ENCODE measurements at places on chromosomes 7 and 10.
A peak's percentile ranks its signal among the peaks of the same experiment; 100 is the strongest.

DNA sequence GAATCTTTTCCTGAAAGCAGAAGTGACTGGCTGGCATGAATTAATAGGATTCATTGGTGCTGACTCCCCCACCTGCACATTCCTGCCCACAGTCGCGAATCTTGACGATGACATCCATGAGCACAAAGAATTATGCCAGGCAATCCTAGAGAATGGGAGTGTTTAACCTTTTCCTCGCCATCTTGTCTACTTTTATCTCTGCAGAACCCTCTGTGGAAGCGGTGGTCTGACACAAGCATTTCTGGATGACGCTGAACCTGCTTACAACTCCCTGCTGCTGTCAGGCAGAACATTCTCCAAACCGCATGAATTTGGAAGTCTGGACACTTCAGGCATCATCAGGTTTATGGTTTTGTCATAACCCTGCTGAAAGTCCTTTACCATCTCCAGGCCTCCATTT is 36.5 kb downstream of the KLF6 start:
- no peak for DNase-seq

- DNase-seq, result no peak
Measured at GRCh38 chr7:54629771-54630170, 87.6 kb downstream of the VSTM2A start.

- no peak for DNase-seq
Measured at GRCh38 chr10:117980755-117981702, 65.7 kb downstream of the RAB11FIP2 start.

DNA sequence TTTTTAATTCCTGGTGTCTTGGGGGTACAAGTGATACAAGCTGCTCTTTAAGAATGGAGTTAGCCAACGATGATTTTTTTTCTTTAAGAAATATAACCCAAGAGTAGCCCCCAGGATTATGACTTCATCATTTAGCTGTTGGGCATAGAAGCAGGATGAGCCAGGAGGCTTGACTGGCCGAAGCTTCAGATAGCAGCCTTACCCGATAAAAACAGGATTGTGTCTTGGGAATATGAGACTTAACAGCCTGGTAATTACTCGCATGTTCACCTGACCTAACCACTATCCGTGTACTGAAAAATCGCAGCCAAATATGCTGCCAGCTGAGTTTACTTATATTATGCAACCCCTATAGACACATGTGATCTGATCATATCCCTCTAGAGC is 346.0 kb upstream of the BMPER start:
- DNase-seq, result no peak

DNA sequence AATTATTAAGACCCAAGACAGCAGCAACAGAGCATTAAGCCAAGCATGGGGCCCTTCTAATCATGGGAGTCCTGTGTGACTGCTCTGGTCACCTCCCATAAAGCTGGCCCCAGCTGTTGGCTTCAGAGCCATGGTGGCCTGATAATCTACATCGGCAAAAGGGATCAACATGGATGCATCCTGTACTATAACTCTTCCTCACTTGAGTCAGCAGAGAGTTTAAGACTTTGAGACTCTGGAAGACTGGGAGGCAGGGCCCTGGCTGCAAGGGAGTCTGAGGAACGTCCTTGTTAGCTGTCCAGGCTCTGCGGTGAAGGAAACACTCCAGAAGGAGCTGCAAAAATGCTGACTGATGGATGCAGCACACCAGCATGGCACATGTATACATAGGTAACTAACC is 95.0 kb upstream of the KIAA1217 start:
- no peak for DNase-seq

DNA sequence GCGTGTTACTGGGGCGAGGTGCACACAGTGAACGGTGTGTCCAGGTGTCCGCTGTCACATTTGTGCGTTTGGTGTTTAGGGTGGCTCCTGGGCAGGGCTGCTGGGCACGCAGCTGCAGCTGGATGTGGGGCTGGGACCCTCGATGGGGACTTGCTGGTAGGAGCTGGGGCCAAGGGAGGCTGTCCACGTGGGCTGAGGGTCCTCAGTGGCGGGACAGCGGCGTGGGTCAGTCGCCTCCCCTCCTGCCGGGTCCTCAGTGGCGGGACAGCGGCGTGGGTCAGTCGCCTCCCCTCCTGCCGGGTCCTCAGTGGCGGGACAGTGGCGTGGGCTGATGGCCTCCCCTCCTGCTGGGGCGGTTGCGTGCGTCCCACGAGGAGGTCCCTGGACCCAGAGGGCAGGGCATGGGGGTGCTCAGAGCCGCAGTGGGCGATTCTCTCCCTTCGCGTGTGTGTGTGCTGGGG is 68.5 kb downstream of the INPP5A start:
- DNase-seq, result no peak

DNA sequence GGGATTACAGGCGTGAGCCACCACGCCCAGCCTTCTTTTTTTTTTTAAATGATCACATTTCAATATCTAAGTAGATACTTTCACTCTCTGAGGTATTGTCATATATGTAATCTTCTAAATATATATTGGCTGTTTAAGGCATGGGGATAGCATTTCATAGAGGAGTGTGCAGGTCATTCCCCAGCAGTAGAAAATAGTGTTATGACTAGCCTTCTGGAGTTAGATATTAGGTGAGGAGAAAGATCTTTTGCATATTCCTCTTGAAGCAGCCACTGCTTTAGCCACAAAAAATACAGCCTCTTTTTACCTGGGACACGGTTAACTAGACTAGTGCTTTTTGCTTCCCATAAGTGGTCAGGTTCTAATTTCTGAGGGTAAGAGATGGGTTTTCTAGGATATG is 28.9 kb downstream of the ADD3 start:
- no peak for DNase-seq

DNA sequence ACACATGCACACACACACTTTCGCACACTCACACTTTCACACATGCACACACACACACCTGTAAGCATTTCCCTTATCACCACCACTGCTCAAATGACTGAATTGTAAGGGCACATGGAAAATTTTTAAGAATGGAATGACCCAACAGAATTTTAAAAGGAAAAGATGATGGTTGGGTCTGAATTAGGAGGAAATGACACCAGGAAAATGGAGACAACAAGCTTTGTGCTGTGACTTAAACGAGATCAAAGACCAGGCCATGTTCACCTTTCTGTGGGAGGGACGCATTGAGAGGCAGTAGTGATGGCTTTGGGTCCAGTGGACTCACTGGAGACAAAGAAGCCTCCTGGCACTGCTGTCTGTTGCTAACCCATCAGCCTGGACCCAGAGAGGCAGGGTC is 16.7 kb upstream of the C10orf71 start:
- no peak for DNase-seq

GRCh38 chr10:73788864-73789658 is 3.7 kb downstream of the ZSWIM8 start:
- DNase-seq, result no peak

DNA sequence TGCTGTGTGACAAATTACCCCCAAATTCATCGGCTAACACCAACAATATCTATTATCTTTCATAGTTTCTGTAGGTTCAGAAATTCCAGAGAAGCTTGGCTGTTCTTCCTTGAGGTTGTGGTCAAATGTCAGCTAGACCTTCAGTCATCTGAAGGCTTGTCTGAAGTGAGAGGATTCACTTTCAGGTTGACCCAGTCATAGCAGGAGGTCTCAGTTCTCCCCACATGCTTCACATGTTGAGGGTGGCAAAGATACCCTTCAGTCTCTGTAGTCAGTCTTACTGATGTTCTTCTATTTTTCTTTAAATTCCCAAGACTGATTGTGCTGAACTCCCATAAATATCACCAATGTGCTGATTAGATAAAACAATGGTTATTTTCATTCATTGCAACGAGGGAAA is 1692.0 kb downstream of the REEP3 start:
- DNase-seq, result no peak

DNA sequence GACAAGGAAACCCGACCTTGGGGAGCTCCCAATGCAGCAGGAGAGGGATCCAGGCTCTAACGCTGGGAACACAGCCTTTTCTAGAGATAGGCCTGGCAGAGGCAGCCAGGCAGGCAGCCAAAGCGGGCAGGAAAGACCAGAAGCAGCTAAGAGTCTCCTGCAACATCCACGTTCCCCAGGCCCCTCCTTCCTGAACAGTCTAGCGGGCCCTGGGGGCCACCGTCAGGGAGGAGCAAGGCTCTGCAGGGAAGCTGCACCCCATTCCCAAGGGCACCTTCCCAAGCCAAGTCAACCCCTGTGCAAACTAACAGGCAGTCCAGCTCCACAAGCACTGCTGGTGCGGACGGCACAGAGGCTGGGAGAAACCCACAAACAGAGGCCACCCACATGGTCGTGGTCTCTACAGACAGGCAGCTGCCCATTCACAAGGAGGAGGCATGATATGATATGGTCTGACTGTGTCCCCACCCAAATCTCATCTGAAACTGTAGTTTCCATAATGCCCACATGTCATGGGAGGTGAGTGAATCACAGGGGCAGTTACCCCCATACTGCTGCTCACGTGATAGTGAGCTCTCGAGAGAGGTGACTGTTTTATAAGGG is 115.7 kb downstream of the MAD1L1 start:
- DNase-seq, result no peak

- no peak for DNase-seq
Measured at GRCh38 chr7:69115788-69116187, 482.5 kb upstream of the AUTS2 start.

DNA sequence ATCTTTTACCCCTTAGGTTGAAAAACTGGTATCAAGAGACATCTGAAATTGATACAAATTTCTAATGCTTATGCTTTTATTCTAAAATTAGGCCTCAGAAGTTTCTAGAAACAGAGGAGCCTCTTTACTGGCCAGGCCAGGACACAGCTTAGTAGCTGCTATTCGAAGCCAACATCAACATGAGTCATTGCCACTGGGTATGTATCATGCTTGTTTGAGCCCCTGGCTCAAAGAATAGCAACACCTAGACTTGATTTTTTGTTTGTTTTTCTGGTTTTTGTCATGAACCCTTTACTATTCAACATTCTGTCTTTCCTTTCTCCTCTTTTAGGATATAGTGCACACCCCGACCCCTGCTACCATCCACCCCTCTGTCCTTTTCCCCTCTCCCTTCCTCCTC is 90.9 kb upstream of the STK17A start:
- no peak for DNase-seq

DNA sequence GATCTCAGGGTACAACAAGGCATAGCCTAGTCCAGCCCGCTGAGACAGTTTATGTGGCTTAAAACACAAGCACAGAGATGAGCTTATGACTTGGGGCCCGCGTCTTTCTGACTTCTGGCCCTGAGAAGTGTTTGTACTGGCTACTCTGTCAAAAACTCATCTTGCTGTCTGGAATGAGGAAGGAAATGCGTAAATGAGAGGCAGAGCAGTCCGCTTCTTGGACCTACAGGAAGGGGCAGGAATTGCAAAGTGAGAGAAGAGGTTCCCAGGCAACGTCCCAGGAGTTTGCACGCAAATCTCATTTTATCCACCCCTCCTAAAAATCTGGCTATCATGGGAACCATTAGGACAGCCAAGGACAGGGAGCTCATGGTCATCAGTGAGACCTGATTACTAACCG is 5.5 kb downstream of the ANXA11 start:
- DNase-seq, result no peak

DNA sequence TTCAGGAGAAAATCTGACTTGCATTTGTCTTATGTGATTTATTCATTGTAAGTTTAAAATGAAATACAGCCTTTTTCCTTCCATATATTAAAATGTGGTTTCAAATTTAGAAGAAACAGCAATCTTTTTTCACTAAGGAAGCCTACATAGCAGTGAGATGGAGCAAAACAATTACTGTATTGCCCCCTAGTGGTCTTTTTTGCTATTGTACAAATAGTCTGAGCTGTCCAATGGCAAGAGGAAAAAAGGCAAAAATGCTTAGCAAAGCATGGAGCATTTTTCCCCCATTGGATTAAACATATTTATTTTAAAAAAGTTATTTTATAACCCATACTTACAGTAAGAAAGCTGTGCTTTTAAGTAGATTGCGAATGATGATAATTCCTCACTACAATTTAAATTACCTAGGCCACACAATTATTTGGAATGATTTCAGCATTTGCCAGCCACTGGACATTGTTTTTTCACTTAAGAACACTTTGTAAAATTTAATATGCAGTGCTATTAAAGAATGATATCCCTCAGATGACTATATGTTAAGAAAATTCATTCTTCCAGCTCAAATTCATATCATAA is 119.5 kb downstream of the CPED1 start:
- DNase-seq, result peak; percentile 68

DNA sequence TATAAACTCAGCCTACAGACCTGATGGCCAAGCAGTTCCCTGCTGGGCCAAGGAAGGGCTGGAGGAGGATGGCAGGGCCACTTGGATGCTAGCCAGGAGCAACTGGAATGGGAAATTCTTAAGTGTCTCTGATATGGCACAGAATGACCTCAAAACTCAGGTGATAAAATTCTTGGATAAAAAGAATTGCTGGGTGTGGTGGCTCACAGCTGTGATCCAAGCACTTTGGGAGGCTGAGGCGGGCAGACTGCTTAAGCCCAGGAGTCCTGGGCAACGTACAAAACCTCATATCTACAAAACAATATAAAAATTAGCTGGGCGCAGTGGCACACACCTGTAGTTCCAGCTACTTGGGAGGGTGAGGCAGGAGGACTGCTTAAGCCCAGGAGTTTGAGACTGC is 14.0 kb upstream of the PKD1L1 start:
- no peak for DNase-seq

GRCh38 chr10:20674926-20675325 is 222.2 kb downstream of the NEBL start:
- DNase-seq, result no peak

DNA sequence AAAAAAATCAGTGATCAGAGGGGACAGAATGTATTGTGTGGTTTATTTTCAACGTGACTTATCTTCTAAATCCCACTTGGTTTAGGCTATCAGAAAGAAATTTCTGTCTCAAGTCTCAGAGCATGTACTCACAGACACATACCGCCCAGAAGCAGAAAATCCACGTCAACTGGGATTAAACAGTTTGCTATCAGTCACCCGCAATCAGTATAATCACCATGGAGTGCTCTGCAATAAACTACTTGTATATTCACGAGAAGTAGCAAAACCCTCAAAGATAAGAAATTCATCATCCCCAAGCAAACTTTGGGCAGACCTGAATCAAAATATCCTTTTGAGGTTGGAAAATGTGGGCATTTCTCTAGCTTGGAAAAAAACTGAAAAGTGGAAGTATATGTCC is 259.1 kb downstream of the FGFR2 start:
- DNase-seq, result no peak

DNA sequence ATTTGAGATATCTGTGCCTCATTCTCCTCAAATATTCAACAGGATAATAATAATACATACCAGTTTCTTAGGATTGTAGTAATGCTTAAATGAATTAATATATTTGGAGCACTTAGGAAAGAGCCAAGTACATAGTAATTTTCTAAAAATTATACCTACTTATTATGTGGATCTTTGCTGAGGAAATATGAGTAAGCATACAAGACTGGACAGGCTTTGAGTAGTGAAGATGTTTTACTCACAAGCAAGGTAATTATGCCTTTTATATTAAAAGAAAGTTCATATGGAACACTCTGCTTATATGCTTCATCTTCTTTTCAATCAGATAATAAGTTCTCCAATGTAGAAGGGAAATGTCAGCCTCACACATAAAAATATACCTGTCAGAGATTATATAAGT is 337.5 kb upstream of the KAT6B start:
- DNase-seq, result no peak

GRCh38 chr7:6614953-6615722 is at the start of gene ZNF853:
Gene ZNF853, plus strand, starts transcription at chr7:6615610. Its CDS starts 565 bp downstream, at chr7:6616175.
- DNase-seq, result no peak

GRCh38 chr7:17986851-17987250 is 40.8 kb downstream of the PRPS1L1 start:
- no peak for DNase-seq

- no peak for DNase-seq
Measured at GRCh38 chr7:67724435-67724834, 727.8 kb downstream of the TYW1 start.

GRCh38 chr7:37031571-37032257 is 307.4 kb upstream of the AOAH start:
- peak; percentile 100 for DNase-seq

Measured in SW480 (cell line).